ENCODE measurements at places on chromosomes 6 and 20. TPM values are rescaled to one million over a fixed set of nuclear protein-coding genes. Genes with fewer than 3 reads are reported as not detected.
A peak's percentile ranks its signal among the peaks of the same experiment; 100 is the strongest.

- peaks cover 16% of the 10 kb centered on the region for H3K27me3 ChIP-seq
- H3K36me3 ChIP-seq = no peaks in the 10 kb centered on the region
- H3K27ac ChIP-seq = no peak overlapping the region
- H3K4me3 ChIP-seq = no peak overlapping the region
- no peaks in the 10 kb centered on the region for H3K4me1 ChIP-seq
Measured at GRCh38 chr6:70299456-70299855, 3.4 kb downstream of the COL9A1 start.

CHRNA4 gene
- polyA plus RNA-seq = 0.25 TPM

DNA sequence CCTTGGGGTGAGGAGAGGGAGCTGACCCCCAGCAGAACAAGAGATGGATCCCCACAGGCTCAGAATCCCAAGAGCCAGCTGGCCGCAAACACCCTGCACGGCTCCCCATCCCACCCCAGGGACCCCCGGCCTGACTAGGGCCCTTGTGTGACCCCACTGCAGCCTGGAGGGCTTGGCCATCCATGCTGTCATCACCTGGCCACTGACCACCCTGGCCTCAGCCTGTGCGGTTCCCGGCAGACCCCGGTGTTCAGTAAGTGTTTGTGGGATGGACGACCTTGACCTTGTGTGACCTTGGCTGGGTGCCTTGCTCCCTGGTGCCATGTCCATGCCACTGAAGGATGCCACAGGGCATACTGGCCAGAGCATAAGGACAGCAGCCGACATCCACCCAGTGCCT lies 328.3 kb downstream of the TAF4 start:
- no peak overlapping the region for H3K4me3 ChIP-seq
- H3K36me3 ChIP-seq = no peaks in the 10 kb centered on the region
- no peaks in the 10 kb centered on the region for H3K4me1 ChIP-seq
- no peak overlapping the region for H3K27ac ChIP-seq
- DNase-seq = no peak
- H3K27me3 ChIP-seq = no peaks in the 10 kb centered on the region

DNA sequence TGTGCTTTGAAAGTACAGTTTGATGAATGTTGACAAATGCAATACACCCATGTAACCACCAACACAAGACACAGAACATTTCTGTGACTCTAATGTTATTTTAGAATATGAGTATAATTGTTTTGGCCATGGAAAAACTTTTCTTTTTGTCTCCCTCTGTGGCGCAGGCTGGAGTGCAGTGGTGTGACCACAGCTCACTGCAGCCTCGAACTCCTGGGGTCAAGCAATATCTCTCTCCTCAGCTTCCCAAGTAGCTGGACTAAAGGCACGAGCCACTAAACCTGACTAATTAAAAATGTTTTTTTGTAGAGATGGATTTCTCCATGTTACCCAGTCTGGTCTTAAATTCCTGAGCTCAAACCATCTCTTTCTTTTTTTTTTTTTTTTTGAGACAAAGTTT lies 20.3 kb upstream of the BCAS4 start:
- no peaks in the 10 kb centered on the region for H3K27me3 ChIP-seq
- no peak for DNase-seq
- H3K36me3 ChIP-seq = no peaks in the 10 kb centered on the region
- no peaks in the 10 kb centered on the region for H3K4me1 ChIP-seq

GRCh38 chr6:68975064-68975463 lies 340.0 kb downstream of the ADGRB3 start:
- no peak overlapping the region for H3K4me3 ChIP-seq
- peak; percentile 28 for DNase-seq

GLYATL3 gene
- not detected for polyA plus RNA-seq

GRCh38 chr6:93550551-93551276 lies 131.4 kb upstream of the EPHA7 start:
- no peak overlapping the region for H3K4me3 ChIP-seq
- no peaks in the 10 kb centered on the region for H3K36me3 ChIP-seq
- H3K27ac ChIP-seq = no peak overlapping the region
- DNase-seq = no peak

GRCh38 chr6:11761744-11762620 lies 16.6 kb downstream of the ADTRP start:
- H3K27me3 ChIP-seq = no peaks in the 10 kb centered on the region
- H3K4me1 ChIP-seq = peaks cover 52% of the 10 kb centered on the region
- H3K4me3 ChIP-seq = no peak overlapping the region
- H3K36me3 ChIP-seq = no peaks in the 10 kb centered on the region
- DNase-seq = no peak
- H3K27ac ChIP-seq = peak overlapping the region; percentile 74

- no peak overlapping the region for H3K27ac ChIP-seq
- H3K4me3 ChIP-seq = no peak overlapping the region
- no peaks in the 10 kb centered on the region for H3K36me3 ChIP-seq
- H3K27me3 ChIP-seq = no peaks in the 10 kb centered on the region
Measured at GRCh38 chr6:5423251-5423650, 161.9 kb downstream of the FARS2 start.

ATP5F1E gene
- 227 TPM for polyA plus RNA-seq

- no peaks in the 10 kb centered on the region for H3K4me1 ChIP-seq
- no peak for DNase-seq
- H3K36me3 ChIP-seq = no peaks in the 10 kb centered on the region
- H3K27me3 ChIP-seq = no peaks in the 10 kb centered on the region
- no peak overlapping the region for H3K4me3 ChIP-seq
- no peak overlapping the region for H3K27ac ChIP-seq
Measured at GRCh38 chr20:23461180-23461579, 8.5 kb upstream of the CST11 start.

DNA sequence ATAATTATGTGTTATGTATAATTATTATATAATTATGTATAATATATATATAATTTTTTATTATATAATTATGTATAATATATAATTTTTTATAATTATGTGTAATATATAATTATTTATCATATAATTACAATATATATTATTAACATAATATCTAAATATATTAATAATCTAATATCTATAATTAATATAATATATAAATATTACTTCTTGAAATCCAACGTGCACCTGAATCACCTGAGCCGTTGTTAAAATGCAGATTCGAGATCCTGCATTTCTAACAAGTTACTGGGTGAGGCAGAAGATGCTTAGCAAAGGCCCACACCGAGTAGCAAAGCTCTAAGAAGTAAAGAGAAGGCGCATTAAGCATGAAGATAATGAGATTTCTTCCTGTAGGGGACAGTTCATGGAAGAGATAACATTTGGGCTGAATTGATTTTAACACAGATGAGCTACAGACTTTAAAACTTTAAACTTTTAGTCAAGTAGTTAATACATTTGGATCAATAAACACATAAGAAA lies 406.4 kb upstream of the PLCB4 start:
- no peaks in the 10 kb centered on the region for H3K36me3 ChIP-seq
- H3K27me3 ChIP-seq = no peaks in the 10 kb centered on the region
- no peak overlapping the region for H3K4me3 ChIP-seq
- H3K4me1 ChIP-seq = no peaks in the 10 kb centered on the region

GRCh38 chr6:56572788-56573471 lies 69.8 kb downstream of the DST start:
- H3K27ac ChIP-seq = no peak overlapping the region
- H3K27me3 ChIP-seq = no peaks in the 10 kb centered on the region
- H3K36me3 ChIP-seq = no peaks in the 10 kb centered on the region
- no peak for DNase-seq

GRCh38 chr20:53639647-53640440 lies 46.2 kb upstream of the ZNF217 start:
- H3K4me1 ChIP-seq = peaks cover 16% of the 10 kb centered on the region
- no peak overlapping the region for H3K27ac ChIP-seq
- DNase-seq = no peak
- H3K36me3 ChIP-seq = no peaks in the 10 kb centered on the region

GRCh38 chr6:705047-705446 lies 12.1 kb upstream of the EXOC2 start:
- DNase-seq = no peak
- peak overlapping the region; percentile 68 for H3K27ac ChIP-seq
- peaks cover 11% of the 10 kb centered on the region for H3K27me3 ChIP-seq
- no peaks in the 10 kb centered on the region for H3K36me3 ChIP-seq
- no peak overlapping the region for H3K4me3 ChIP-seq

ENPP5 gene
- 6.7 TPM for polyA plus RNA-seq

- no peak overlapping the region for H3K27ac ChIP-seq
- H3K27me3 ChIP-seq = no peaks in the 10 kb centered on the region
- no peaks in the 10 kb centered on the region for H3K36me3 ChIP-seq
- H3K4me3 ChIP-seq = no peak overlapping the region
- no peak for DNase-seq
Measured at GRCh38 chr20:57742507-57743181, 32.8 kb upstream of the PMEPA1 start.

DNA sequence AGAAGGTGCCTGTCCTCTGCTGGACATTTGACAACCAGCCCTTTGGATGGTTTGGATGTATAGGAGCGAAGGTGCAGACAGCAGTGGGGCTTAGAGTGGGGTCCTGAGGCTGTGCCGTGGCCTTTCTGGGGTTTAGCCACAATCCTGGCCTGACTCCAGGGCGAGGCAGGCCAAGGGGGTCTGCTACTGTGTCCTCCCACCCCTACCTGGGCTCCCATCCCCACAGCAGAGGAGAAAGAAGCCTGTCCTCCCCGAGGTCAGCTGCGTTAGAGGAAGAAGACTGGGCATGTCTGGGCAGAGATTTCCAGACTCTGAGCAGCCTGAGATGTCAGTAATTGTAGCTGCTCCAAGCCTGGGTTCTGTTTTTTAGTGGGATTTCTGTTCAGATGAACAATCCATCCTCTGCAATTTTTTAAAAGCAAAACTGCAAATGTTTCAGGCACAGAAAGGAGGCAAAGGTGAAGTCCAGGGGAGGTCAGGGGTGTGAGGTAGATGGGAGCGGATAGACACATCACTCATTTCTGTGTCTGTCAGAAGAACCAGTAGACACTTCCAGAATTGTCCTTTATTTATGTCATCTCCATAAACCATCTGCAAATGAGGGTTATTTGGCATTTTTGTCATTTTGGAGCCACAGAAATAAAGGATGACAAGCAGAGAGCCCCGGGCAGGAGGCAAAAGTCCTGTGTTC lies 1.3 kb upstream of the CDKN1A start:
- DNase-seq = no peak
- H3K4me3 ChIP-seq = no peak overlapping the region
- H3K36me3 ChIP-seq = no peaks in the 10 kb centered on the region
- H3K27ac ChIP-seq = peak overlapping the region; percentile 91
- H3K27me3 ChIP-seq = no peaks in the 10 kb centered on the region

DNA sequence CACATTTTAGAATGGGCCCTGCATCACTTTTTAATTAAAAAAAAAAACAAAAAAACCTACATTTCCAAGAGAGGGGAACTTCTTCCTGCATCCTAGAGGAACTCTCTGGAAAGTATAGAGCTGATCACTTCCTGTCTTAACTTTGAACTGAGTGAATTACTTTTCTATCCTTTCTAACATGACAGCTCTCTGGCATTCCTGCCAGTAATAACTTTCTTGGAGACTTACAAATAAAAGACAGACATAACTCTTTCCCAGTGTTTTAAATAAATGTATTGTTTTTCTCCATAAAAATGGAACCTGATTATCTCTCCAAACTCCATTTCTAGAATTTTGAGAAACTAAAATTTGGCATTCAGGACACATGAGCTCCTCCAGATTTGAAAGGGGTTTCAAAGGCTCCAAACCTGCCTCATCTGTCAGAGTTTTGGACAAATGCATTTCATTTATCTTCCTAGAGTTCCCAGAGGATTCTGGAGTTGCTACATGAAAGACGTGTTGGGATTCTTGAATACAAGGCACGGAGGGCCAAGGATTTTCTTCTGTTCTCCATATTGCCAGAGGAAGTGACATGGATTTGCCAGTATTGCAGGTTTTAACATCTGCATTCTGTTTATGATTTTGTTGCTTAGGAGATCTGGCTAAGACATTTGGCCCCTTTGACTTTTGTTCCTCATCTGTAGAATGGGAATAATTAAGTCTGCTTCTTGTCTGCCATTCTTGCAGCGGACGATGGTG lies 2.0 kb upstream of the SMOC2 start:
- H3K27me3 ChIP-seq = peaks cover 63% of the 10 kb centered on the region
- H3K4me1 ChIP-seq = peaks cover 22% of the 10 kb centered on the region
- H3K4me3 ChIP-seq = no peak overlapping the region
- no peak overlapping the region for H3K27ac ChIP-seq

DNA sequence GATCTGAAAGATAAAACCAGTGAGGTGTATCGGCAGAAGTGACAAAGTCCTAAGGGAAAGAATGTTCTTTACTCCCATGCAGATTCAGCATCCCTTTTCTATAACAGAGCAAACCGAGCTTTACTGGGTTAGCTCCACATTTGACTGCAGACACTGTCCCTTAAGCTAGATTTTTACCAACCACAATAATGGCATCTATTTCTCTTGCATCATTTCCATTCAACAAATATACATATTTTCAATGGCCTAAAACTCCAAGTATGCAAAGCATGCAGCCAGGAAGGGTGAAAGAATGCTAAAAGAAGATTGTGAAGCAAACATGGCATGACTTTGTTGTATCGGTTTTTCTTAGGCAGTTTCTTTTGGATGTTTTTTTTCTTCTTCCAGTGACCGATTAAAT lies 255.4 kb downstream of the OGFRL1 start:
- no peak overlapping the region for H3K27ac ChIP-seq
- no peaks in the 10 kb centered on the region for H3K27me3 ChIP-seq
- no peak for DNase-seq
- H3K36me3 ChIP-seq = no peaks in the 10 kb centered on the region

GRCh38 chr6:78598966-78599365 lies 268.4 kb upstream of the IRAK1BP1 start:
- no peak overlapping the region for H3K4me3 ChIP-seq
- no peaks in the 10 kb centered on the region for H3K4me1 ChIP-seq
- H3K27me3 ChIP-seq = no peaks in the 10 kb centered on the region
- no peak overlapping the region for H3K27ac ChIP-seq
- no peaks in the 10 kb centered on the region for H3K36me3 ChIP-seq

- H3K4me3 ChIP-seq = no peak overlapping the region
- H3K27ac ChIP-seq = no peak overlapping the region
- H3K4me1 ChIP-seq = no peaks in the 10 kb centered on the region
Measured at GRCh38 chr6:135021310-135022049, 33.1 kb downstream of the HBS1L start.

GRCh38 chr20:10090588-10091166 lies 55.9 kb downstream of the ANKEF1 start:
- no peak overlapping the region for H3K4me3 ChIP-seq
- H3K36me3 ChIP-seq = no peaks in the 10 kb centered on the region
- no peaks in the 10 kb centered on the region for H3K4me1 ChIP-seq
- peak; percentile 75 for DNase-seq

- H3K4me3 ChIP-seq = no peak overlapping the region
- peaks cover 49% of the 10 kb centered on the region for H3K4me1 ChIP-seq
- H3K36me3 ChIP-seq = no peaks in the 10 kb centered on the region
- peak overlapping the region; percentile 97 for H3K27ac ChIP-seq
- H3K27me3 ChIP-seq = no peaks in the 10 kb centered on the region
Measured at GRCh38 chr6:111603040-111603439, 2.6 kb downstream of the TRAF3IP2 start.

All from hepatocyte (in vitro differentiated cells).